CD8-positive, alpha-beta T cell (primary cell): ENCODE measurements at places on chromosomes 5 and 9.

GRCh38 chr5:134490255-134490924 is 35.1 kb upstream of the JADE2 start:
- DNase-seq = no peak

GRCh38 chr5:158478139-158478538 is 619.2 kb upstream of the CLINT1 start:
- no peak for DNase-seq

GRCh38 chr5:141639357-141640050 is 2.7 kb downstream of the RELL2 start:
- no peak for DNase-seq

- DNase-seq = no peak
These were observed 66.6 kb downstream of the DEPDC1B start for GRCh38 chr5:60633341-60633740.

- DNase-seq = no peak
These were observed 62.3 kb downstream of the TSTD2 start for GRCh38 chr9:97570899-97571298.

DNA sequence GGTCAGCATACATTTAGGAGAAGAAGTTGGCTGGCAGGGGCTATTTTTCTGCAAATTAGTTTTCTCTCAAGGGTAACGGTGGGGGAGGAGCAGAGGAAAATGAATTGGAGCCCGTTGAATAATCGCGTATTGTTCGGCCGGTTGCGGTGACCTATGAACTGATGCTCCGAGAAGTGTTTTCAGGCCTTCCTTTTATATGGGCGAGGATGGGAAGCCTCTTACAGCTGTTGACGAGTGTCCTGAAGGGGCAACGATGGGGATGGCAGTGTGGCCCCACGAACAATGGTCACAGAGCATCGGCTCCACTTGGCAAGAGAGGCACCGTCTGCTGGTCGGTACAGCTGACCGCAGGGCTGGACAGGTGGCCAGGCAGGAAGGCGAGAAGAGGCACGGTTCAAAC is 400.7 kb downstream of the ZSWIM6 start:
- DNase-seq = no peak

DNA sequence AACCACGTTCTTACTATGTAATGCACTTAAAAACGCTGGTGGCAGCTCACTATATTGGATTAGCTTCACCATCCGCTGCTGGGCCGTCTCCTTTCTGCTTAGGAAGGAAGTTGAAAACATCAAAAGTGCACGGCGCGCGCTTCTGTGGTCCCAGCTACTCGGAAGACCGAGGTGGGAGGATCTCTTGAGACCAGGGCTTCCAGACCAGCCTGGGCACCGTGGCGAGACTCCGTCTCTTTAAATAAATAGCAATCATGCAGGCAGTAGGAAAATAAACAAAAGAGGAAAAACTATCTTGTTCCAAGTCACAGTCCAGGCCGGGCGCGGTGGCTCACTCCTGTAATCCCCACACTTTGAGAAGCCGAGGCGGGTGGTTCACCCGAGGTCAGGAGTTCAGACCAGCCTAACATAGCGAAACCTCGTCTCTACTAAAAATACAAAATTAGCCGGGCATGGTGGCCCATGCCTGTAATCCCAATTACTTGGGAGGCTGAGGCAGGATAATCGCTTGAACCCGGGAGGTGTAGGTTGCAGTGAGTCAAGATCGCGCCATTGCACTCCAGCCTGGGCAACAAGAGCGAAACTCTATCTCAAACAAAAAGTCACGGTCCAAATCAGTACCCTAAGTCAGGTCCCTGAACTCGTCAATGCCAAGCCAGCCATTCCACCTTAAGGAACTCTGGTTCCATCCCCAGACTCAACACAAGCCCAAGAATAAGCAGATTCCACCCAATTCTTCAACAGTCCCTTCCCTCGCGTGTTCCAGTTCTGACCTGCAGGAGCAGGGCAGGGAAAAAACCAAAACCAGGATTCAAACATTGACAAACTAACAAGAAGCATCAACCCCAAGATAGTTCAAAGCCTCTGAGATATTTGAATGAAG is 1.0 kb upstream of the GOLGA1 start:
- peak; percentile 74 for DNase-seq

DNA sequence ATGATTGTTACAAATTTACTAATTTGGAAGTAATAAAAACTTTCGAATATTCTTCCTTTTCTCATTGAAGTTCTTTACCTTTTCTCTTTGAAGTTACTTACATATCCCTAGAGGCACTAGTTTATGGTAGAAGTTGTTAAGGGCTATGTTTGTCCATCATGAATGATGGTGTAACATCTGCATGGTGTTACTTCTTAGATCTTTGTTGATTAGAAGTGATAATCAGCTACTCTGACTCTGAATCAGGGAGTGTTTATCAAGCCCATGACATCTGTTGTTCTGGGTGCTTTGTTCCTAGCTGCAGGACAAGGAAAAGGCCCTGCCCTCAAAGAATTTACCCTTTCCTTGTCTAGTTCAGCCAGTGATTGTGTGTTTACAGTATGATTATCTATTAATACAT is 32.9 kb downstream of the MAP3K1 start:
- DNase-seq = no peak

DNA sequence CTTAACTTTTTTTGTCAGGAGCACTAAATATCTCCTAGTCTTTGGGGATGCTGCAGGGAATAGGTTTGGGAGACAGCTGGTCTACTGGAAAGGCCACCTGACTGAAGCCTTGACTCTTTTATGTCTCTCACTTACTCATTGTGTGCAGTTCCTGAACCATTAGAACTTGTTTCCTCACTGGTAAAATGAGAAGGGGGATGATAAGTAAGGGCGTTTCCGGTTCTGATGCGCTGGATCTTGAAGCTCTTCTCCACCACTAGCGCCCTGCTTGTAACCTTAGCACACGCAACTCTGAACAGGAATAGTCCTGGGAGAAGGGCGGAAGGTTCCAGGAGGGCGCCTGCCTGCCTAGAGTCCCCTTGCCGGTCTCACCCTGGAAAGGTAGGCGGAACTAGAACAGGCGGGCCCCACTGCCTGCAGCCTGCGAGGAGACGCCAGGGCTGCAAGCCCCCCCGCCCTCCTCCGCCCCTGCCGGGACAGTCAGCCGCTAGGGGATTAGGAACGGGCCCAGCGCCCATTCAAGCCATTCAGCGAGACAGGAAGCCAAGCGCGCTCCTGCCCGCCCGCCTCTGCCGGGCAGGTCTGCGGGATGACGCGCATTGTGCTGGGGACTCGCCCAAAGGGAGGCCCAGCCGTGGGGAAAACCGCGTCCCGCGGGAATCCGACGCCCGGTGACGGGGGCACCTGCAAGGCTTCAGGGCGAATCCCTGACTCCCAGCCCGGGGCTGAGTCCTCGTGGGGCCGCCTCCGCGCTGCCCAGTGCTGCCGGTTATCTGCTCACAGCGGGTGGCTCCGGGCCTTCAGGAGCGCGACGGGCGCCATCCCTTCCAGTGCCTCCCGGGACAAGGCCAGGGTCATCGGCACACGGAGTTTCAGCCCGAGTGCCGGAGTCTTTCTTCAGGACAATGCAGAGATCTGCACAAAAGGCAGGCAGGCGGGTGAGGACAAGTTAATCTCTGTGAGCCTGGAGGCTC is 44.0 kb upstream of the XPA start:
- peak; percentile 36 for DNase-seq

DNA sequence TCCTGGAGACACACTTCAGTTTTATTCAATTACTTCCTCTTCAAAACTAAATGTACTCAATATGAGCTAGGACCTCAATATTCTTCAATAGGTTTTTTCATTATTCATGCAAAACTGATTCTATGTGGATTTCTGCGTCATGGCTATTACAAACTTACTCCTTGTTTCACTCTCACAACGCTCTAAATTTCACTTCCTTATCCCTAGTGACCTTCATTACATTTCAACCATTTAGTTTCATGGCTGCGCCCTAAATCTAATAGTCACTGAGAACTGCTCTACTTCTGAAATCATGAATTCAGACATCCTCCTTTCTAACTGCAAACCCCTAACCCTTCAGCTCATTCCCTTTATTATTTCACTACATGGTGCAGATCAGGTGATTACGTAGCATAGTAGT is 93.9 kb downstream of the SLC25A46 start:
- no peak for DNase-seq

GRCh38 chr5:180401229-180401907 is 48.2 kb upstream of the GFPT2 start:
- DNase-seq = no peak

- DNase-seq = no peak
These were observed 276.7 kb upstream of the KIF2A start for GRCh38 chr5:62029303-62029702.
